ENCODE measurements at places on chromosomes 12 and 14.

- DNase-seq, result no peak
Measured at GRCh38 chr12:6827982-6828780, at the start of gene P3H3. Gene P3H3 (plus strand): TSS chr12:6828407. CDS start chr12:6828441, 34 bp downstream.

DNA sequence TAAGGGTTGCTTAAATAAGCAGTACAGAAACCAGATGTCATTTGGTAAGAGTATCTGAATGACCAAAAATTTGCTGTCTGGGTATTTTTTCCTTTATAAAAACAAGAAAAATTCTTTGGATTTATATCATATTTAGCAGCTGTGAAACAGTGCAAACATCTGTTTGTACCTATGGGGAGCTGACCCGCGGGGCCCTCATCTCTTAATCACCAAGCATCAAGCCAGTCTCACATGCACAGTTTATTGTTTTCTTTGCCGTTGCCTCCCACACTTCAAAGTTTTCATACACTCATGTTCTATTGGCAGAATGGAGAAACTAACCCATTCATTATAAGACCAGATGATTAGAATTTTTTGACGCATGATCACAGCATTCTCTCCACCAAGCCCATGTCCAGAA is 142.2 kb downstream of the BMP4 start:
- DNase-seq, result no peak

DNA sequence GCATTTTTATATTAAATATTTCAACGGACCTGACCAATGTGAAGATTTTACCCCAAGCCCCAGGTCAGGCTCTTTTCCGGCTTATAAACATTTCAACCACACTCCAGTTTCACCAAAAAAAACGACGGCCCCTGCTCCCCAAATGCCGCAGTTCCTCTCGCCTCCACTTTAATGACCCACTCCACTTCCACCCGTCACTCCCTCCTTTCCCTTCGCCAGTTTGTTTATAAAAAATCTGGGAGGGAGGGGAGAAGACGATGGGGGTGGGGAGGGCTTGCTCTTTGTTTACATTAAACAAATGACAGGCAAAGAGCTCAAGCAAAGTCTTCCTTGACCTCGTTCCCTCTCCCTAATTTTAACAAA is 5.4 kb downstream of the SIX6 start:
- DNase-seq, result no peak

GRCh38 chr12:1723721-1724120 is 32.9 kb downstream of the ADIPOR2 start:
- DNase-seq, result no peak

GRCh38 chr12:22190969-22191368 is 143.5 kb downstream of the ST8SIA1 start:
- DNase-seq, result no peak

- DNase-seq, result peak; percentile 60
Measured at GRCh38 chr14:49692811-49693734, at the start of gene KLHDC1. Gene KLHDC1 (plus strand): TSS chr14:49693120. CDS start chr14:49693195, 75 bp downstream.

GRCh38 chr12:40310211-40310610 is 85.4 kb downstream of the LRRK2 start:
- no peak for DNase-seq

DNA sequence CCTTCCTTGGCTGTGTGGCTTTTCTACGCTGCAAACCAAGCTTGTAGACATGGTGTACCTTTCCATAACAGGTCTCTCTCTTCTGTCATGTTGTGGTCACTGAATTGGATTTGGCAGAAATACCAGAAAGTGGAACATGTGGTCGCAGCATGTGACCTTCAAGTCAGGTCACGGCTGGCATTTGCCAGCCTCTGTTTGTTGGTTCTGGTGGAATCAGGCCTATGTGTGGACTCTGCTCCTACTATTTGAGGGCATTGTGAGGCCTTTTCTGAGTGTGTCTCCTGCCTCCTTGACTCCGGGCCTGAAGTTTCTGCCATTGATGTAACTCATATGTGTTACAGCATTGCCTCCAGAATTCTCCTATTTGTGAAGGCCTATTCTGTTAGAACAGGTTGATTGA is 116.7 kb downstream of the CACNA1C start:
- no peak for DNase-seq

DNA sequence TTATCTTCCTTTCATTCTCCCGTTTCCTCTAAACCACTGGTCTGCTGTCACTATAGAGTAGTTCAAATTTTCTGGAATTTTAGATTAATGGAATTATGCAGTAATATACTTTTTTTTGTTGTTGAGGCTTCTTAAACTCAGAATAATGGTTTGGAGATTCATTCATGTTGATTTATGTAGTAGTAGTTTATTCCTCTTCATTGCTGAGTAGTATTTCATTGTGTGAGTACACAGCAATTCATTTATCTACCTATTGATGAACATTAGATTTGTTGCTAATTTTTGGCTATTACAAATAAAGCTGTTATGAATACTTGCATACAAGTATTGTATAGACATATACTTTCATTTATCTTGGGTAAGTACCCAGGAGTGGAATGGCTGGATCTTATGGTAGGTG is 7.2 kb downstream of the RASSF8 start:
- no peak for DNase-seq

DNA sequence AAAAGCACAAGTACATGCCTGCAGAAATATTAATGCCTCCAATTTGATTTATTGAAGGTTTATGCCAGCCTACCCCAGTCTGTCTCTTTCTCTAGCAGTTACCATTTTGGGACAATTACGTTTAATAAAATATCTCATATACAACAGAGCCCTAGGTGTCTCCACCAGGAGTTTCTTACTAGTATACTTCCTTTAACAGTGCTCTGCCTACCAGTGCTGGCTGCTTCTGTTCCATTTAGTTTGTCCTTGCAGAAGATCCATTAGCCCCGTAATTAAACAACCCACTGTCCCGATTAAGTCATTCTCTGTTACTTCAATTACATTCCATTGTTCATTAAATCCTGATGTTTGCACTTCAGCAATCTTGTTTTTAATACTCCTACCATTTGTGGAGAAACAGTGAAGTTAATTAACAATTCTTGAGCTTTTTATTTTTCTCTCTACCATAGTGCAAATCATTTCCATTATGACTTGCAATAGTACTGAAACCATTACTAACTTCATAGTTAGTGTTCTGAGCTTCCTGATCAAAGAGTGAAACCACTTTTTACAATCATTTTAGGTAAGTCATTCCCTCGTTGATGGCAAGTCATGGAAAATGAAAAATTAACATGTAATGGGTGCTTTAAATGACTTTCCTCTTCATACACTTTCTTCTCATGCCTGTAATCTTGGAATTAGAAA is 121.1 kb downstream of the PLXNC1 start:
- DNase-seq, result no peak

DNA sequence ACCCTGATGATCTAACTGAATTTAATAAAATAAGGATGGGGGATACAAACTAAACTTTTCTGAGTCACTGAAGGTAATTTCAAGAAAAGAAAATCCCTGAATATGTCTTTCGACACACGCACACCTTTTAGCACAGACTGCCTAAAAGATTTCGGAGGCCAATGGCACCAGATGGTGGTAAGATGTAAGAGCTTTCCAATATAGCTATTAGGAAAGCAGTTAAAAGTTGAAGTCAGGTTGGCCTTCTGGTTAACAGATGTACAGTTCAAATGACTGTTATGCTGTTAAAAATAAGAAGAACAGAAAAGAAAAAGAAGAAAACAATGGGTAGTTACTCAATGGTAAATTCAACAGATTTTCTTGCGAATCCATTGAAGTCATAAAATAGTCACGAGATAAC is 80.7 kb upstream of the KRR1 start:
- no peak for DNase-seq

DNA sequence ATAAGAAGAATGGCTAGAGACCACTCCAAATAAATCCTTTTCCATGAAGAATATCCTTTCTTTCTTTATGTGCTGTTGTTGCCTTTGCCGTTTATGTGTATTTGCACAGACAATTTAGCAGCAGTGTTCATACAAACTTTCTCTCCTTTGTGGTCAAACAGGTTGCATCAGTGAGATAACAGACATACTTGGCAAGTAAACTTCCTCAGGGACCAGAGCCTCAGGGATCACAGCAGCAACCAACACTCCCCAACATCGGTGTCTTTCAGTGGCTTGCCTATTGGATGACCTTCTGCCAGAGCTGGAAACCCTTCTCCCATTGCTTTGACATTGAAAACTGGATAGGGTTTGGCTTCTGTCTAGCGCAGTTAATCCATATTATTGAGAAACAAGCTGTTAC is 252.2 kb downstream of the BTG1 start:
- DNase-seq, result no peak

DNA sequence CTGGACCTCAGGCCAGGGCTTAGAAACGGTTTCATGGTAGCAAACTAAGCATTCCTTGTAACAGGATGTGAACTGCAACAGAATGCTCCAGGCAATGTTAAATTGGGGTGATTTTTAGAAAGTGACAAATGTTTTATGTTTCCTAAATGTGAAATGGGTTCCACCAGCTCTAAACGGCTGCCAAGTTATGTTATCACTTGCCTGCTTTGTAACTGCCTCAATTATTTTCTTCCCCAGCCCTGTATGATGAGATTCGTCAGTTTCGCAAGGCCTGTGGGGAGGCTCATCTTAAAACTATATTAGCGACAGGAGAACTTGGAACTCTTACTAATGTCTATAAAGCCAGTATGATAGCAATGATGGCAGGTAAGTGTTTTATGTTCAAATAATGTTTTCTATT is 70.9 kb downstream of the DERA start:
- DNase-seq, result no peak
